ENCODE measurements at places on chromosomes 4 and X.

- DNase-seq: no peak
Measured at GRCh38 chr4:7943211-7943610, 3.5 kb upstream of the AFAP1 start.

DNA sequence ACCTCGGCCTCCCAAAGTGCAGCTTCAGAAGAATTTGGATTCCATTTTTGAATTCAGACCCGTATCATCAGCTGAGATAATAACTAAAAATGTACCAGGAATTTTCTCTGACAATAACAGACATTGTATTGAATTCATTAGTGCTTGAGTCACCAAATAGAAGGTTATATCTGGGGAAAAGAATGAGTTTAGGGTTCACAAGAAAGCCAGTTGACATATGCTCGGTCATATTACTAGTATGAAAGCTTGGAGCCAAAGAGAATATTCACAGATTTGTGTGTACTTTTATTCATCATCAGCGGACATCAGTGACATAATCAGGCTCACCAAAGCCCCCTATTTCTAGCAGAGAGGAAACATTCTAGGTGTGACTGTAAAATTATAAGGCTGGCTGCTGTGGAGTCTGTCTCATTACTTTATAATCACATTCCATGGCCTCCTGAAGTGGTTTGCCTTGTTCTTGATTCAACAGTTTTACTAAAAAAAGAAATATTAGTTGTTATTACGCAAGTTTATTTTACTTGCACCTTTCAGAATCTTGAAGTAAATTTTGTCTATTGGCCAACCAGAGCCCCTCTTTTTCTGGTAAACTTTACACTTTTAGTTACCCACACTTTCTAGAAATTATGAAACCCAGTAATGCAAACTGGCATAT, 14.6 kb upstream of the DCTD start:
- DNase-seq: no peak

DNA sequence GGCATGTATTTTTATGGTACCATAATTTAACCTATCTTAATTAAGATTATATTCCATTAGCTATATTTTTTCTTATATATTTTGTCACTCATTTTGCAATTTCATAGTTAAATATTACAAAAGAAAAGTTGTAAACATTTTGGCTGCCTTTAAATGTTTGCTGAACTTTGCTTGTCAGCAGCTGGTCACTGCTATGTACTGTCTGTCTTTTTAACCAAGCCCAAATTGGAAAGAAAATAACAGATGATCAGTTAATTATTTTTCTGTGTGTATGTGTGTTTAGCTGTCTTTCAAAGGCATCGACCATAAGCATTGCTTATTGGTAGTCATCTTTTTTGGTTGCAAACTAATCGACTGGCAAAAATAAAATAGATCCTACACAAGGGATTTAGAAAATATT, 54.4 kb upstream of the SMAD1 start:
- DNase-seq: no peak

- DNase-seq: peak; percentile 26
Measured at GRCh38 chr4:95889662-95890061, 49.8 kb downstream of the PDHA2 start.

- DNase-seq: peak; percentile 5
Measured at GRCh38 chrX:136608295-136608933, 39.5 kb upstream of the CD40LG start.

DNA sequence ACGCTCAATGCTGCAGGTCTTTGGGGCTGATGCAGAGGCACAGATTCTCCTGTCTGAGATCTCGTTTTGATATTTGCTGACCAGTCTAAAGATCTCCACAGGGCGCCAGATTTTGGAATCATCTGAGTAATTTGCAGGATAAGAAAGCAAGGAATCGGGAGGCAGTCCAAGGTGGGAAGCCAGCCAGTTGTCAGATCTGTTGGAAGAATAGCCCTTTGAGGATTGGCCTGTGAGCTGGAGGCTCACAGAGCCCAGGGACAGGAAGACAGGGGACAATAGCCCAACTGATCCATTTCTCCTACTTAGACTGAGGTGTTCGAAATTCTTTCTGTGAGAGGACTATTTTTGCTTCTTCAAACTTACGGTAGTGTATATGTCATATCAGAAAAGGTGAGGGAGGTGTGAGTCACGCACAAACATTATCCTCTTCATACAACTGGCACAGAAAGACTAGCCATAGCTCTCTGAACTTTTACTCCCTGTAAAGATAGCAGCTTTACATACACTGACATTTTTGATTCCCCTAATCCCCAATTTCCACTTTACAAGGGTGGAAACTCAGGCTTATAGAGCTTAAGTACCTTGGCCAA, 8.8 kb downstream of the DIPK2B start:
- DNase-seq: no peak

DNA sequence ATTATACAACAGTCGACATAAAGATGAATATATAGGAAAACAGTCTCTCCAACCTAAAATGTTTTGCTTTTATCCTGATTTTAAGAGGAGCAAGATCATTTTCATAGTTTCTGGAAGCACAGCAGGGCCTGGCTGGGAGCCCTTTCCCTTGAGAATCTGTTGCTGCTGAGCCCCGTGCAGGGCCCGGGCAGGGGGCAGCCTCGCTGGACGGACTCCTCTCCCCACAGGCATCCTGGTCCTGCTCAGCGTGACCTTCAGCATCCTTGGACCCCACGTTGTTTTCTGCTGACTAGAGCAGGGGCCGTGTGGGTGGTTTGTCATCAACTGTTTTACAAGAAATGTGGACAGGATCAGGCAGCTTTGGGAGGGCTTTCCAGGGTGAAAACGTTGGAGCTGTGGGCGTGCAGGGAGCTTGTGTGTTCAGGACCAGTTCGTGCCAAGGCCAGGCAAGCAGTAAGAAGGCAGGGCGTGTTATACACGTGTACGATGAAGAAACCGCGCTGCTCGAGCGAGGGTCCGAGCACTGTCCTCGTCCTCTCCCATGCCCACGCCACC, 25.0 kb downstream of the CPZ start:
- DNase-seq: no peak

- DNase-seq: no peak
Measured at GRCh38 chrX:29726811-29727210, 488.6 kb upstream of the MAGEB2 start.

GRCh38 chr4:138766332-138766731, 249.2 kb upstream of the NOCT start:
- DNase-seq: no peak

GRCh38 chrX:72006461-72006860, 95.8 kb downstream of the NHSL2 start:
- DNase-seq: no peak

- DNase-seq: no peak
Measured at GRCh38 chrX:68889249-68889648, 60.4 kb downstream of the EFNB1 start.

DNA sequence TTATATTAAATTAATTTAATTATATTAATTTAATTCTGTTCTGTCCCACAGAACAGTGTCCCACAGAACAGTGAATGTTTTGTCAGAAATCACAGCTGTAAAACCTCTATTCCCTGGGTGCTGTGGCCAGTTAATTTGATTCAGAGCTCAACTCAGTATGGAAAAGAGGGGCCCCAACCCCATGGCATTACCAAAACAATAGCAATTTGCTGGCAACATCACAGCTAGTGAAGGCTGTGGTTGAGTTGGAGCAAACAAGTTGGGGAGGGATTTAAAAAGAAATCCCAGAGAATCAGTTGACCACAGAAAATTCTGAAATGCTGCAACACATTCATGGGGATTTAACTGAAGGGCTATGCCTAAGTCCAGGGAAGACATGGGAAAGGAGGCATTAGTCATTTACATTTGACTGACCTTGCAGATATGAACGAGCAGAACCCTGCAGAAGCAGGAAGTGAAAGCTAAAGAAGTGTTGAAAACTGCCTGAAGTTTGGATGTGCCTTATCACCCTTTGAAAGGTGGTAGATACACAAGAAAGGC, 30.1 kb downstream of the PDHA2 start:
- no peak for DNase-seq

GRCh38 chr4:36476135-36476534, 194.7 kb downstream of the DTHD1 start:
- no peak for DNase-seq
